K562 (cell line): ENCODE measurements at places on chromosomes 7 and 10. TPM values are rescaled to one million over a fixed set of nuclear protein-coding genes. Genes with fewer than 3 reads are reported as not detected.

DNA sequence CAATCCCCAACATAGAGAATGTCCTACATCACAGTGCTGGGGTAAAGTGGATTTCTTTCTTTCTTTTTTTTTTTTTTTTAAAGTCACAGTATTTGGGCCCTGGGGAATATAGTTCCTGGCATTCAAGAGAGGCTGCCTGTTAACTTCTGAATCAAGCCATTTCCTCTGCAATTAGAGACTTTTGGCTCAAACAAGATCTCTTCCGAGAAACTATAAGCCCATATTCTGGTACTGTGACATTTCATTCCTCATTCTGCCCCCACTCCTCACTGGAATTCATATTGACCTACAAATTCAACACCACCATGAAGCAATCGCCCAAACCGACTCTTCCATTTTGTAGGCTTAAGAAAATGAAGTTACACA, 187.4 kb downstream of the PHTF2 start:
- no peaks in the 10 kb centered on the region for H3K27me3 ChIP-seq
- no peaks in the 10 kb centered on the region for H3K36me3 ChIP-seq
- DNase-seq = no peak
- H3K27ac ChIP-seq = no peak overlapping the region
- H3K4me1 ChIP-seq = peaks cover 8% of the 10 kb centered on the region; the same call in 1 of the 2 replicates

DNA sequence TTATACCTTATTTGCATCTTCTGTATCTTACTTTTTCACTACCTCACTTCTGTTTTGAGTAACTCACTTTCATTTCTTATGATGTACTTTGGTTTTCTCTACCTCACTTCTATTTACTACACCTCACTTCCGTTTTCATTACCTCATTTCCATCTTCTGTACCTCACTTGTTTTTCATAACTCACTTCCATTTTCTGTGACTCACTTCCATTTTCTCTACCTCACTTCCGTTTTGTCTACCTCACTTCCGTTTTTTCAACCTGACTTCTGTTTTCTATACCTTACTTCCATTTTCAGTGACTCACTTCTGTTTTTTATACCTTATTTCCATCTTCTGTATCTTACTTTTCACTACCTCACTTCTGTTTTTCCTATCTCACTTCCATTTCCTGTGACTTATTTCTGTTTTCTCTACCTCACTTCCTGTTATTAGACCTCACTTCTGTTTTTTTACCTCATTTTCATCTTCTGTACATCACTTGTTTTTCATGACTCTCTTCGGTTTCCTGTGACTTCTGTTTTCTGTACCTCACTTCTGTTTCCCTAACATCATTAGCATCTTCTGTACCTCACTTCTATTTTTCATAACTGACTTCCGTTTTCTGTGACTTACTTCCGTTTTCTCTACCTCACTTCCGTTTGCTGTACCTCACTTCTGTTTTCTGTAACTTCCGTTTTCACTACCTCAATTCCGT, 493.1 kb upstream of the AKR1E2 start:
- H3K4me1 ChIP-seq = no peaks in the 10 kb centered on the region
- H3K4me3 ChIP-seq = no peak overlapping the region
- no peak for DNase-seq
- H3K27me3 ChIP-seq = no peaks in the 10 kb centered on the region

DNA sequence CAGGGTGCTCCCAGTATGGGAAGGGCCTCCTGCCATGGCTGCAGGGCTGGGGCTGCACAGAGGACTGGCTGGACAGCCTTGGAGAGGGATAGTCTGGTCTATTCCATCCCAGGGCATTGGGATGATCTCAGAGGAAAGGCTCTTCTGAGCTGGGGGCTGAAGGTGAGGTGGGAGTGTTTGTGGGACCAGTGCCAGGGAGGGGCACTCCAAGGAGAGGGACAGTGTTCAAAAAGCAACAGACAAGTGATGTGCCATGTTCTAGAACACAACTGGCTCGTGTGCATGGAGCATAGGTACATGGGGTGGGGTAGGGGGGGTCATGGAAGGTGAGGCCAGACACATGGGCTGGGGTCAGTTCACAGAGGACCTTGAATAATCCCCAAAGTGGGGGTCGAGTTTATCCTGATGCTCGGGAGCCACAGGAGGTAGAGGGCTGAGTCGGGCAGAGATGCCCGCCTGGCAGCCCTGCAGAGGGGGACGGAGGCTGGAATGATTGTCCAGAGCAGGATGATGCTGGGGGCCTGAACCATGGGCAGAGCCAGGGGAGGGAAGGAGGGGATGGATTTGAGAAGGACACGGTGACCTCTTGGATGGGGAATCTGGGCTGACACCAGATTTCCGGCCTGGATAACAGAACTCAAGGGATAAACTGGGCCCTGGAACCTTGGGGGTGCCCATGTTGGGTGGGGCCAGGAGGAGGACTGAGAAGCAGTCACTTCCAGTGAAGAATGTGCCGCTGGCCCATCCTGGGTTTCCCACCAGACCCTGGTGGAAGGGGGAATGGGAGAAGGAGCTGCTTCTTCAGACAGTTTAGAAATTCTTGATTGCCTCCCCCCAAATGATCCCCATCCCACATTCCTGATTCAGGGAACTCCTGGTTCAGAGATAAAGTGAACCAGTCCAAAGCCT, 50.4 kb downstream of the NEURL1 start:
- H3K27me3 ChIP-seq = no peaks in the 10 kb centered on the region
- no peak overlapping the region for H3K4me3 ChIP-seq
- DNase-seq = no peak
- H3K4me1 ChIP-seq = peaks cover 5% of the 10 kb centered on the region; the same call in 1 of the 2 replicates

DNA sequence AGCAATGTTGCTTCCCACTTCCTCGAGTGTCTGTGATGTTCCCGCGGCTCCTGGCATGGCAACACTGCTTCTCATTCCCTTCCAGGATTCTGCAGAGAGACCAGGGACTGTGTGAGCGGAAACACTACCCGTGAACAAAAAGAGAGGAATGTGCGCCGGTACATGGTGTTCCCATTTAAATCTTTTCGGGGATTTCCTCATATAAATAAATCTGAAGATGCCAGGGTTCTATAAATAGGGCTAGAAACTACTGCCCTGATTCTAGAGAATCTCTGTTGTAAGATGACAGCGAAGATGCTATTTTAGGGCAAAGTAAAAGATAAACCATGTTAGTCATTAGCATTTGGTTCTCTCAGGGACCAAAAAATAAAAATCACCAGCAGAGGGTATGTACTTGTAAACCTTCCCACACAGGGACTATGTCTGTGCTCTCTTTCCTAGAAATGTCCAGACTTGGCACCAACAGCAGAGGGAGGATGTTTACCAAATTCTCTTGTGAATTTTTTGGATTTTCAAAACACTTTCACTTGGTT, 92.2 kb upstream of the DDC start:
- DNase-seq = no peak
- no peak overlapping the region for H3K4me3 ChIP-seq
- H3K4me1 ChIP-seq = no peaks in the 10 kb centered on the region
- peaks cover 29% of the 10 kb centered on the region; the same call in 2 of the 3 replicates for H3K36me3 ChIP-seq
- H3K27me3 ChIP-seq = no peaks in the 10 kb centered on the region
- no peak overlapping the region for H3K27ac ChIP-seq

DNA sequence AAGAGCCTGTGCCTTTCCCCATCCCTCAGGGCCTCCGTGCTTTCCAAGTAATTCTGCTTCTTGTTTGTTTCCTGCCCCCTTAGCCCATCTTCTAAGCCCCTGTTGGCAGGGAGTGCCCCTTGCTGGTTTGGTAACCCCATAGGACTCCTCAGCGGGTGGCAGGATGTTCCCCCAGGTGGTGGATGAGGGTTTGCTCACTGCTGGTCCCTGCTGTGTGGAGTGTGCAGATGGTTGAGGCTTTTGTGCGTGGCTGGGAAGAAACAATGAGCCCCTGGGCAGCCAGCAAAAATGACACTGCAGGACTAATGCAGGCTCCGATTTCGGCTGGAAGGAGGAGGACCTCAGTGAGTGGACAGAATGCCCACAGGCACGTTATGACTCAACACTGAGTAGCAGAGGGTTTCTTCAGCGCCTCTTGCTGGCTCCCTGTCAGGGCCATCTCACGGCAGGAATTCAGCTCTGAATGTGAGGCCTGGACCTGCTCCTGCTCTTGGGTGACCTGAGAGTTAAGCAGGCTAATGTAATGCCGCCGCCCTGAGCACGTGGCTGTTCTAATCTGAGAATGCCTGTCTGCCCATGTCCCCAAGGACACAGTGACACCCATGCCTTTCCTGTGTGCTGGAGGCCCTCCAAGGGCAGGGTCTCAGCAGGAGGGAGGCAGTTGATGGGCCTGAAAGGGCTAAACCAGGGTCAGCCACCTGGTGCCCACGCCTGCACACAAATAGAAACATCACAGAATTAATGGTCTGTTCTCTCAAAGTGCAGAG, 16.6 kb downstream of the BAG3 start:
- peaks cover 25% of the 10 kb centered on the region for H3K4me1 ChIP-seq
- peaks cover 48% of the 10 kb centered on the region; the same call in 2 of the 3 replicates for H3K36me3 ChIP-seq
- no peaks in the 10 kb centered on the region for H3K27me3 ChIP-seq
- peak overlapping the region; percentile 62 for H3K27ac ChIP-seq
- no peak for DNase-seq

DNA sequence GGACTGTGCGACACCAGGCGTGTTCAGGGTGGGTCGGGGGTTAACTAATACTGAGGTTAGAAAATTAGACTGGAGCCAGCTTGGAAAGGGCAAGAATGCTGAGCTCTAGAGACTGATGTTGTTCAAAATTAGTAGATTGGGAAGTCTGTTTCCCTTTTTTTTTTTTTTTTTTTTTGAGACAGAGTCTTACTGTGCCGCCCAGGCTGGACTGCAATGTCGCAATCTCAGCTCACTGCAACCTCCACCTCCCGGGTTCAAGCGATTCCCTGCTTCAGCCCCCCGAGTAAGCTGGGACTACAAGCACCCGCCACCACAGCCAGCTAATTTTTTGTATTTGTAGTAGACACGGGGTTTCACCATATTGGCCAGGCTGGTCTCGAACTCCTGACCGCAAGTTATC, 2.7 kb upstream of the CPVL start:
- H3K4me1 ChIP-seq = no peaks in the 10 kb centered on the region
- DNase-seq = no peak
- no peak overlapping the region for H3K27ac ChIP-seq
- H3K36me3 ChIP-seq = no peaks in the 10 kb centered on the region
- H3K27me3 ChIP-seq = peaks cover 25% of the 10 kb centered on the region
- no peak overlapping the region for H3K4me3 ChIP-seq

The TMEM130 gene
- 0.07 TPM in 1 of 2 replicates, not detected in the other for total RNA-seq

The MYPN gene
- total RNA-seq = not detected in 2 replicates
